ENCODE measurements at places on chromosomes 13 and 19.

DNA sequence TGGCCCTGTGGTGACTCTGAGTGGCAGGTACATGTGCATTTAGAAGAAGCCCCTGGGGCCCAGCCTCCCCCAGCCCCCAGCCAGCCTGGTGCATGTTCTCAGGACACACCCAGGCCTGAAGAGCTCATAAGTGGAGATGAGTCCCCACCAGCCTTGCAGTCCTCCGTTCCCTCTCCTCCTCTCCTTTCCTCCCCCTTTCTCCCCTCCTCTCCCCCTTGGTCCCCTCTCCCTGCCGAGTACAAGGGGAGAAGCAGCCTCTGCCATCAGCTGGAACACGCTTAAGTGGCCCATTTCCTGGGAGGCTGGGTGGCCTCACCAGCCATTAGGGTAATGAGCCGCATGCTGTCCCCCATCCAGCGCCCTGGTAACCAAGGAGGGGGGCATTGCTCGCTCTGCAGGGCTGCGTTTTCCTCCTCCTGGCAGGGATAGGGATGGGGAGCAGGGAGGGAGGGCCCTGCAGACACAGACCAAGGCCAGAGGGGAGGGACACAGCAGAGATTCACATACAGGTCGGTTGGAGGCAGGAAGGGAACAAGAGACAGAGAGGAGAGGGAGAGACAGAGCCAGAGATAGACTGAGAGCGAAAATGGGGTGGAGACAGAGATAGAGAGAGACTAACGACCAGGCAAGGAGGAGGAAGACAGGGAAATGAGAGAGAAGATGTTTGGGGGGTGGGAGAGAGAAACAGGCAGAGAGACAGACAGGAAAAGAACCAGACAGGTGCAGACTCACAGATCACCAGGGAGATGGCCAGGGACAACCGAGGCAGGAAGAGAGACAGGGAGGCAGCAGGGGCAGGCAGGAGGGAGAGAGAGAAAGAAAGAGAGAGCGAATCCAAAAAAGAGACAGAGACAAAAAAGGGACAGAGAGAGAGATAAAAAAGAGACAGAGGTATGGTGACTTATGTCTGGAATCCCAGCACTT, 19.3 kb upstream of the DPP9 start:
- DNase-seq, result no peak

- DNase-seq, result peak; percentile 100
These were observed at the start of gene NDUFA11 for GRCh38 chr19:5903624-5904351. TSS of gene NDUFA11 (minus strand) at chr19:5903790. CDS start at chr19:5903708, 82 bp downstream.

- DNase-seq, result no peak
These were observed 944.9 kb upstream of the MIR17HG start for GRCh38 chr13:90402613-90403012.

DNA sequence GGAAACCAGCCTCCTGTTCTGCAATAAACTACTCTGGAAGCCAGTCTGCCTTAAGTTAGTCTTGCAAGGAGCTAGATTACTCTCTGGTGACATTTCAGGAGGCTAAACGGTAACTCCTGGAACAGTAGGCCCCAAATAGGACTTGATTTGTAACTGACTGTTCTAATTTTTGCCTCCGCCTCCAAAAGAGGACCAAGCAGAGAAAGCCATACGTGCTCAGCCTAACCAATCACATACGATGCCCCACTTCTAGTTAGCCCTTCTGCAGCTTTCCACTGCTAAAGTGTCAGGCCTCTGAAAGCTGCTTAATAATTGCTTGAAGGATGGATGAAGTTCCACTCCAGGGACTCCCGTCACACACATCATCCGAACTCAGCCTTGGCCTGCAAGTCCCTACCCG, 744 bp downstream of the ZNF805 start:
- DNase-seq, result no peak

DNA sequence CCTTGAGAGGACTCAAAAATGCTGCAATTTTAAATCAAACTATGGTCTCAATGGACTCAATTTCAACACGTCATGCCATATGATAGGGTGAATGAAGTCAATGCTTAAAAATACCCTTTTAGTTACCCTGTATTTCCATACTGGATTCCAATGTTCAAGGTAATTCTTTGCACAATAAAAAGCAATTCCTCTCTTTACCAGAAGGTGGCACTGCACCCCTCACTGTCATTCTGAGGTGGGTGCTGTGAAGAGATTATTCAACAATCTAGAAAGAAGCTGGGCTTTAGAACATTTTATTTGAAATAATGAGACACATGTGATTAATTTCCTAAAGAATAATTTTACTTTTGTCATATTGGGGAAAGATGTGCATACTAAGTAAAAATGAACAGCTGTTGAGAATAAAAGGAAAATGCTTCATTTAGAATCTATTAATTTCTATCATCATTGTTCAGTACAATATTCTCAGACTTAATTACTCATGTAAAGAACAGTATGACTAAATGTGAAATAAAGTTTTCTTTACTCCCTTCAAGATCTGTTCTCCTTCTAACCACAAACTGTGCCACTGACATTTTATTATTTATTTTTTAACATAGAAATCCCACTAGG, 789.1 kb downstream of the GPC5 start:
- no peak for DNase-seq

- no peak for DNase-seq
These were observed 12.5 kb downstream of the COLGALT1 start for GRCh38 chr19:17567940-17568339.

DNA sequence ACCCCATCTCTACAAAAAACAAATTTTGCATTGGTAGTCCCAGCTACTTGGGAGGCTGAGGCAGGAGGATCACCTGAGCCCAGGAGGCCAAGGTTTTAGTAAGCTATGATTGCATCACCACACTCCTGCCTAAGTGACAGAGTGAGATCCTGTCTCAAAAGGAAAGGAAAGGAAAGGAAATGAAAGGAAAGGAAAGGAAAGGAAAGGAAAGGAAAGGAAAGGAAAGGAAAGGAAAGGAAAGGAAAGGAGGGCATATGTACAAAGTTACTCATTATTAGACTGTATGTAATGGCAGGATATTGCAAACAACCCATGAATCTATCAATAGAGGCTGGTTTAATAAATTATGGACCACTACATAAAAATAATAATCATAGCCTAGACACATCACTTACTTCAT, 40.8 kb upstream of the CACNA1A start:
- no peak for DNase-seq
